ENCODE measurements at places on chromosomes 6 and 20. TPM values are rescaled to one million over a fixed set of nuclear protein-coding genes. Genes with fewer than 3 reads are reported as not detected.
A peak's percentile ranks its signal among the peaks of the same experiment; 100 is the strongest.

Gene R3HDML
- not detected for total RNA-seq

GRCh38 chr6:48990739-48991138 is 472.3 kb downstream of the MMUT start:
- H3K27me3 ChIP-seq, result no peaks in the 10 kb centered on the region
- H3K36me3 ChIP-seq, result no peaks in the 10 kb centered on the region
- H3K4me3 ChIP-seq, result no peak overlapping the region
- no peak for DNase-seq

Gene HLA-DRB5
- 19.0 TPM for total RNA-seq

Gene CDH22
- 0.39 TPM for total RNA-seq

- DNase-seq, result no peak
- no peaks in the 10 kb centered on the region for H3K4me1 ChIP-seq
- H3K27me3 ChIP-seq, result no peaks in the 10 kb centered on the region
- H3K36me3 ChIP-seq, result no peaks in the 10 kb centered on the region
Measured at GRCh38 chr6:80489911-80490635, 383.6 kb downstream of the BCKDHB start.

- H3K27ac ChIP-seq, result no peak overlapping the region
- no peaks in the 10 kb centered on the region for H3K27me3 ChIP-seq
- H3K4me3 ChIP-seq, result no peak overlapping the region
Measured at GRCh38 chr6:4589295-4589694, 186.9 kb upstream of the CDYL start.

Gene TSPO2
- total RNA-seq, result not detected

DNA sequence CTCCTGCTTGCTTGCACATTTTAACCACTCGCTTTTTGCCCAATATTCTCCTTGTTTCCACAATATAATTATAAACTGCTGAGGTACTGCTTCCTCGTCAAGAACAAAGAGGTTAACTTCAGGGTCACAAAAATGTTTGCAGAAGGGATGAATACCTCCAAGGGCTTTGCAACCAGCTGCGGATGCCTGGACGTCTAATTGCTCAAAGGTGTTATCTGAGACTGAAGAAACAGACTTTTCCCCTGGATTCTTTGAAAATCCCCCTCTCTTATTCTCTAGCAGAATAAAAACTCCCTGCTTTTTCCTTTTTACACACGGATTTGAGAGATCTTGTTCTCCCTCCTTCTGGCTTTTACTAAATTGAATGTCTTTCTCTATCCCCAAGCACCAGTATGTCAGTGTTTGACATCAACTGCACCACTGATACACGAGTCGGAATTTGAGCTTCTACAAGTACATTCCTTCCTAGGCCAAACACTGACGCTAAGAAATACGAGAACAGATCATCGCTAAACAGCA is 336 bp upstream of the SMPDL3A start:
- H3K27me3 ChIP-seq, result no peaks in the 10 kb centered on the region
- H3K27ac ChIP-seq, result peak overlapping the region; percentile 98
- peaks cover 36% of the 10 kb centered on the region for H3K4me1 ChIP-seq
- H3K4me3 ChIP-seq, result peak overlapping the region; percentile 61
- DNase-seq, result no peak
- no peaks in the 10 kb centered on the region for H3K36me3 ChIP-seq

Gene SCAF8
- 49.3 TPM for total RNA-seq

Gene ADGRF1
- total RNA-seq, result not detected

Gene ADGRG6
- total RNA-seq, result 6.0 TPM

Gene ARG1
- not detected for total RNA-seq

- H3K4me1 ChIP-seq, result no peaks in the 10 kb centered on the region
- no peak for DNase-seq
- H3K36me3 ChIP-seq, result no peaks in the 10 kb centered on the region
- H3K4me3 ChIP-seq, result no peak overlapping the region
Measured at GRCh38 chr6:126039284-126039683, 52.9 kb downstream of the TRMT11 start.

Gene ADGRF5
- total RNA-seq, result 37.5 TPM

Gene PRL
- not detected for total RNA-seq

Gene PRSS35
- total RNA-seq, result 0.36 TPM

DNA sequence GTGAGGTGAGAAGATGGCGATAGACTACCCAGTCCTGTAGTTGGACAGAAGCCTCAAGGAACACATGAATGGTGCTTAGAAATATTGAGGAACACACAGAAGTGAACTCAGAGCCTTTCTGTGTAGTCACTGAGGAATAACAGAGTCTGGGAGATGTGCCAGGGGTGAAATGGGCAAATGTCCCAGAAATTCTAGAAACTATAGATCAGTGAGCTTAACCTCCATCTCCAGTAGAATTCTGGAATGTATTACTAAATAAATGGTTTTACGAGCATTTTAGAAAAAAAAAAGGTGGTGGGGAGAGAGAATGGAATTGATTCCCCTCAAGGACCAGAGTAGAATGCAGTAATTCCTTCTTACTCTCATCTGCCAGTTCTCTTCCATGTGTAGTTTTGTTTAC is 380.0 kb downstream of the LMBRD1 start:
- DNase-seq, result no peak
- H3K27me3 ChIP-seq, result no peaks in the 10 kb centered on the region
- H3K27ac ChIP-seq, result no peak overlapping the region
- H3K4me3 ChIP-seq, result no peak overlapping the region

Gene PSORS1C2
- not detected for total RNA-seq

Gene APCDD1L
- not detected for total RNA-seq

Gene BMP7
- 0.52 TPM for total RNA-seq

Gene KIAA0408
- total RNA-seq, result 57.4 TPM

DNA sequence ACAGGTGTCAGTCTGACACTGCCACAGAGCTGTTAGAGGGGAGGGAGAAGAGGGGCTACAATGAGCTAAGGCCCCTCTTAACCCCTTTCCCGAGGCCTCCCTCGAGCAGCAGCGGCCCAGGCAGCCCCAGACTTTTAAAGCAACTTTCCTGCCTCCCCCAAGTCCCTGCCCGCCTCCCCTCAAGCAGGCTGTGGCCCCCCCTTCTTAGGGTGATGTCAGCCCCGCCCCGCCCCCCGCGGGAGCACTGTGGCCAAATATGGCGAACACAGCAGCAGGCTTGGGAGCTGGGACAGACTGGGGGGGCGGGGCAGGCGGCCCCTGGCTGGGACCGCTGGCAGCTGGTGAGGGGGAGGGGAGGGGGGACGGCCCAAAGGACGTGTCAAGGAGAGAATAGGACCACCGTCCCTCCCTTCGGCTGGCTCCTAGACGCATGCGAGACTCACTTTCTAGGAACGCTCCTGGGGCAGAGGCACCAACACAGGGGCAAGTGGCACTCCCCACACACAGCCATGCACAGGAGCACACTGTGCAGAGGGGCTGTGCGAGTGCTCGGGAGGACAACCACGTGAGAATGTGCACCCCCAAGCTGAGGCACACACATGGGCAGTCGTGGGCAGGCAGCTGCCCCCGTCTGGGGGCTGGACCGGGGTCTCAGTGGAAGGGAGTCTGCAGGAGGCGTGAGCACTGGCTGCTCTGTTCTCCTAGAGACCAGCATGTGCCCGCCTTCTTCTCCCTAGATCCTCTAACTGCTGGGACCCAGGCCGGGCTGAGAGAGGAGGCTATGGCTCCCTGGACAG is 6.7 kb downstream of the TEAD3 start:
- H3K4me1 ChIP-seq, result peaks cover 62% of the 10 kb centered on the region
- H3K36me3 ChIP-seq, result no peaks in the 10 kb centered on the region
- no peaks in the 10 kb centered on the region for H3K27me3 ChIP-seq

DNA sequence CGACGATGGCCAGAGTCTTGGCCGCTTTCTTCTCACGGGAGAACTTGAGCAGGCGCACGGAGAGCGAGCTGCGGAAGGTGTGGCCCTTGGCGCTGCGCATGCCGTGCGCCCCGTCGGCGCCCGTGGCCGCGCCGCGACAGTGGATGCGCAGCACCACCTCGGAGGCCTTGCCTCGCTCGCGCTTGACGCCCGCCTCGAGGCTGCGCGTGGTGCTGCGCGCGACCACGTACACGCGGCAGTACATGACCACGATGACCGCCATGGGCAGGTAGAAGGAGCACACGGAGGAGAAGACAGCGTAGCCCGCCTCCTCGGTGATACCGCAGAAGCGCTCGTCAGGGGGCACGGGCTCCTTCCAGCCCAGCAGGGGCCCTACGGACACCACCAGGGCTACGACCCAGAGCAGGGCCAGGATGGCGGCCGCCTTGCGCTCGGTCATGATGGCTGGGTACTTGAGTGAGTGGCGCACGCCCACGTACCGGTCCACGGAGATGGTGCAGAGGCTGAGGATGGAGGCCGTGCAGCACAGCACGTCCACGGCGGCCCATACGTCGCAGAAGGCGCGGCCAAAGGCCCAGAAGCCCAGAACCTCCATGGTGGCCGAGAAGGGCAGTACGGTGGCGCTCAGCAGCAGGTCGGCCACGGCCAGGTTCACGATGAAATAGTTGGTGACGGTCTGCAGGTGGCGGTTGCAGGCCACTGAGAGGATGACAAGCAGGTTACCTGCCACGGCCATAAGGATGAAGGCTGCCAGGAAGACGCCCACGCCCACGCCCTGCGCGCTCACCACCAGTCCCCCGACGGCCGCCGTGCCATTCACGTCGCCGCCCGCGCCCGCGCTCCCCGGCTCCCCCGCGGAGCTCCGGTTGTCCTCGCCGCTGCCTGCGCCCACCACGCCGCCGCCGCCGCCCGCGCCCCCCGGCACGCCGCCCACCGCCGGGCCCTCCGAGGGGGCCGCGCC is 232.8 kb upstream of the RNF24 start:
- H3K27me3 ChIP-seq, result peaks cover 15% of the 10 kb centered on the region
- no peak for DNase-seq
- H3K36me3 ChIP-seq, result no peaks in the 10 kb centered on the region
- H3K4me3 ChIP-seq, result no peak overlapping the region
- H3K4me1 ChIP-seq, result no peaks in the 10 kb centered on the region
- no peak overlapping the region for H3K27ac ChIP-seq

Gene C4B
- 8.6 TPM for total RNA-seq

Gene CCM2L
- total RNA-seq, result 3.1 TPM

GRCh38 chr6:106885679-106886078 is 88.8 kb downstream of the CD24 start:
- H3K4me1 ChIP-seq, result no peaks in the 10 kb centered on the region
- no peak overlapping the region for H3K4me3 ChIP-seq
- no peaks in the 10 kb centered on the region for H3K36me3 ChIP-seq
- no peaks in the 10 kb centered on the region for H3K27me3 ChIP-seq
- no peak for DNase-seq

Gene SAMD5
- 0.07 TPM for total RNA-seq

DNA sequence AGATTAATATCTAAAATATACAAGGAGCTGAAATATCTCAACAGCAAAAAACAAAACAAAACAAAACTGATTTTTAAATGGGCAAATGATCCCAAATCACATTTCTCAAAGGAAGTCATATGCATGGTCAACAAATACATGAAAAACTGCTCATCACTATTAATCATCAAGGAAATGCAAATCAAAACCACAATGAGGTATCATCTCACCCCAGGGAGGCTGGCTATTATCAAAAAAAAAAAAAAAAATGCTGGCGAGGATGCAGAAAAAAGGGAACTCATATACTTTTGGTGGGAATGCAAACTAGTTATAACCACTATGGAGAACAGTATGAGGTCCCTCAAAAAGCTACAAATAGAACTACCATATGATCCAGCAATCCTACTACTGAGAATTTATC is 34.6 kb downstream of the REPS1 start:
- H3K4me1 ChIP-seq, result peaks cover 7% of the 10 kb centered on the region
- DNase-seq, result no peak
- no peak overlapping the region for H3K27ac ChIP-seq
- H3K4me3 ChIP-seq, result no peak overlapping the region
- H3K36me3 ChIP-seq, result no peaks in the 10 kb centered on the region

DNA sequence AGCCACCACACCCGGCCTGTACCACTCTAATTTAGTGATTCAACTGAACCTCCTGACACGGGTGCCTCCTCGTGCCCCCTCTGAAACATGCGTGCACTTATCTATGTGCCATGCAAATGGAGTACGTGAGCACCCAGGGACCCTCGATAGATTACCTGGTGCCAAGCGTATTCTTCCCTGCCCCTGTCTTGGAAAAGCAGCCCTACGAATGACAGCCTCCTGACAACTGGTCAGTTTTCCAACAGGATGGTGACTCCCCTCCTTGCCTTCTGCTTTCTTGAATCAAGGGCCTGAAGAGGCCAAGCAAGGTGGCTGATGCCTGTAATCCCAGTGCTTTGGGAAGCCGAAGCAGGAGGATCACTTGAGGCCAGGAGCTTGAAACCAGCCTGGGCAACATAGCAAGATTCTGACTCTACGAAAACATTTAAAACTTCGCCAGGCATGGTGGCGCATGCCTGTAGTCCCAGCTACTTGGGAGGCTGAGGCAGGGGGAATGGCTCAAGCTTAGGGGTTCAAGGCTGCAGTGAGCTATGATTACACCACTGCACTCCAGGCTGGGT is 25.4 kb upstream of the SYNJ2 start:
- H3K4me3 ChIP-seq, result no peak overlapping the region
- no peaks in the 10 kb centered on the region for H3K36me3 ChIP-seq
- no peak overlapping the region for H3K27ac ChIP-seq
- peaks cover 9% of the 10 kb centered on the region for H3K4me1 ChIP-seq
- H3K27me3 ChIP-seq, result no peaks in the 10 kb centered on the region
- DNase-seq, result no peak

GRCh38 chr6:142810952-142811514 is 133.9 kb downstream of the HIVEP2 start:
- H3K36me3 ChIP-seq, result no peaks in the 10 kb centered on the region
- H3K4me3 ChIP-seq, result no peak overlapping the region
- H3K27ac ChIP-seq, result no peak overlapping the region
- peaks cover 8% of the 10 kb centered on the region for H3K4me1 ChIP-seq
- no peak for DNase-seq

DNA sequence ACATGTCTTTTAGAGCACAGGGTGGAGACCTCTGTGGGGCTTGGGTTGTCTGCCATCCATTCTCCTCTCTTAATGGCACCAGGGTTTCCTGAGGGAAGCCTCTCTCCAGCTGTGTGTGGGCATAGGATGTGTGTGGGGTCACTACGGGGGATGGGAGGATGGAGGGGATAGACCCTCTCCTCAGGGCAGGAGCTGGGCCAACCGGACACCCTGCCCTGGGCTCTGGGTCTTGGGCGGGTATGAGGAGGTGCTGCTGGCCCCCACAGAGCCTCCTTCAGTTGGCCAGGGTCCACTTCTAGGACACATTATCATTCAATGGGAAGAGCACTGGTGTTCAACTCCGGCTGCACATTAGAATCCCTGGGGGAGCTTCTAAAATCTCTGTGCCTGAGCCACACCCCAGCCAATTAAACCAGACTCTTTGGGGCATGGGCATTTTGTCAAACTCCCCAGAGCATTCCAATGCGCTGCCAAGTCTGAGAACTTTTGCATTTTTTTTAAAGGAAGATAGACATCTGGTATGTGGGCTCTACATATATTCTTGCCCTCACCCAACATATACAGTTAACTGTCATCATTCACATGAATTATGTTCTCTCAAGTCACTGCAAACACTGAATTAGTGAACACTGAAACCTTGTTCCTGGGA is 38.5 kb downstream of the TRAM2 start:
- DNase-seq, result no peak
- H3K4me3 ChIP-seq, result no peak overlapping the region
- H3K27ac ChIP-seq, result no peak overlapping the region

GRCh38 chr6:132964101-132964867 is 149.9 kb downstream of the RPS12 start:
- no peaks in the 10 kb centered on the region for H3K27me3 ChIP-seq
- H3K4me3 ChIP-seq, result no peak overlapping the region
- no peaks in the 10 kb centered on the region for H3K36me3 ChIP-seq
- DNase-seq, result no peak
- peaks cover 19% of the 10 kb centered on the region for H3K4me1 ChIP-seq
- peak overlapping the region; percentile 38 for H3K27ac ChIP-seq

GRCh38 chr6:74181471-74181870 is 485.5 kb downstream of the CD109 start:
- no peak for DNase-seq
- no peaks in the 10 kb centered on the region for H3K4me1 ChIP-seq
- H3K27ac ChIP-seq, result no peak overlapping the region
- no peaks in the 10 kb centered on the region for H3K27me3 ChIP-seq
